Choroid plexus epithelial cell (primary cell): ENCODE measurements at places on chromosomes 6 and 20.
A peak's percentile ranks its signal among the peaks of the same experiment; 100 is the strongest.

- no peak for DNase-seq
Observed at GRCh38 chr6:55726144-55726543, 147.2 kb upstream of the HMGCLL1 start.

- no peak for DNase-seq
Observed at GRCh38 chr6:116996842-116997241, 119.8 kb downstream of the RFX6 start.

DNA sequence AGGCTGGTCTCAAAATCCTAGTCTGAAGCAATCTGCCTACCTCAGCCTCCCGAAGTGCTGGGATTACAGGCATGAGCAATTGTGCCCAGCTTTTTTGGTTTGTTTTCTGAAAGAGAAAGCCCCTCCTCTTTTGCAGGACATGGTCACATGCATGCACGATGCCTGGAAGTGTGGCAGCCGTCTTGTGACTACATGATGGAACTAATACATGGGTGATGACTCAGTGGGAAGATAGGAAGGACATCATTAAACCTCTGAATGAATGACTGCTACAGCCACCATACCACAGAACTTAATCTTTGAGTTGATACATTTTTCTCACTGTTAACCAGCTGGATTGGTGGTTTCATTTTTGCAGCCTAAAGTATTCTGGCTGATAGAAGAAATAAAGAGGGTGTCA lies 13.4 kb upstream of the CTNNBL1 start:
- peak; percentile 29 for DNase-seq

DNA sequence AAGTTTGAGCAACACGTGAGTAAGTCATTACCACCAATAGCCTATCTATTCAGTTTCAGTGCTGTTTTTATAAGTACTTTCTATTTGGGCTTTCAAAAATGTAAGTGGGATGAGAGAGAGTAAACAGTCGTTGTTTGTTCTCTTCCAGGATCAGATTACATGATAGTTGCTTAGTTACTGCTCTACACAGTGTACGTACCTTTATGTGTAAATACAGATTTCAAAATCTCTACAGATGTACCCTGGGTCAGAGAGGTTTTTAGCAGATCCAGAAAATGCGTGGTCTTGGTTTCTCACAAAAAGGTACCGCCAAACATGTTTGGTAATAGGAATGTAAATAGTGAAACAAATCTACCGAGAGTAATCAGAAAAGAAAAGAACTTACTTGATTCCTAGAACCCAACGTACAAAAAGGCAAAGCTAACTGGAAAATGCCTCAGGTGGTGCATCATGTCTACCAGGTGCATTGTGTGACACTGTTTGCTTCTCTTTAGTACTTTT lies 421.1 kb downstream of the BCKDHB start:
- no peak for DNase-seq

GRCh38 chr20:25592135-25592852 lies 7.0 kb upstream of the NINL start:
- DNase-seq: peak; percentile 44
